ENCODE measurements at places on chromosomes 4 and X.

DNA sequence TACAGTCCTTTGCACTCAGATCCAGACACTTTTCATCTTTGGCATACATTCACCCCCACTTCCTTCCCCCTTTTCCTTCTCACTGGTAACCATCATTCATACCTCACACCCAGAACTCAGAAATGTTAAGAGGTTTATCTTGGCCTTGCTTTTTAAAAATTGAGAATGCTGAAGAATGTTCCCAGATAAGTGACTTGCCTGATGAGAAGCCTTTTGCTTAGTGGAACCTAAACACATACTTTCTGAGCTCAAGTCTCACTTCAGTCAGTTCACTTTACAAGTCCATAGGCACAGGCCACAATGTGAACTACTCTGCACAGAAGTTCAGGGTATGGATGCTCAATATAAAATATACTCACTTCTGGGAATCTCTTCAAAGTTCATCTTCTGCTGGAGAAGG, 129.4 kb downstream of the GRIA3 start:
- DNase-seq = no peak

GRCh38 chr4:80101071-80101791, 28.2 kb upstream of the ANTXR2 start:
- DNase-seq = no peak

DNA sequence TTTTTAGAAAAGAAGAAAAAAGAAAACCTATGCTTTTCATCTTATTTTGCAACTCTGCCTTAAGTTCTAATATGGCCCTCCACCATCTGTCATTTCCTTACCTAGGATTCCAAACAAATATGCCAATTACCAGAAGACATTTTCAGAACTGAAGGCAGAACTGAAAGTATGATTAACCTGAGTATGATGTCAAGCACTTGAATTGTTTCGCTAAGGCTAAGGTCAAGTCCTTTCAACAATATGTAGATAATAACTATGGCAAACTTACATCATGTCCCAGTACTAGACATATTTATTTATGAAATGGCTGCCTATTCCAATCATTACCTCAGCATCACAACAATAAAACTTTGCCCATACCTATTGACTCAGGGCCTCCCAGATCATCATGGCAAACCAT, 91.0 kb downstream of the OR13H1 start:
- no peak for DNase-seq

- DNase-seq = no peak
Measured at GRCh38 chr4:169940460-169940859, 85.7 kb downstream of the MFAP3L start.

- no peak for DNase-seq
Measured at GRCh38 chr4:52939739-52940138, 77.6 kb downstream of the RASL11B start.

All from activated T-helper 2 cell treated with anti-CD3 and anti-CD28 coated beads, Interferon-gamma antibody, Interleukin-2, Interleukin-4, amounts not matched to agents 10 μg/mL and 5 μg/mL and 100 μg/mL, durations not matched to agents 14 hours and 24 hours and 36 hours (primary cell).